ENCODE measurements at places on chromosomes 2 and 18.

DNA sequence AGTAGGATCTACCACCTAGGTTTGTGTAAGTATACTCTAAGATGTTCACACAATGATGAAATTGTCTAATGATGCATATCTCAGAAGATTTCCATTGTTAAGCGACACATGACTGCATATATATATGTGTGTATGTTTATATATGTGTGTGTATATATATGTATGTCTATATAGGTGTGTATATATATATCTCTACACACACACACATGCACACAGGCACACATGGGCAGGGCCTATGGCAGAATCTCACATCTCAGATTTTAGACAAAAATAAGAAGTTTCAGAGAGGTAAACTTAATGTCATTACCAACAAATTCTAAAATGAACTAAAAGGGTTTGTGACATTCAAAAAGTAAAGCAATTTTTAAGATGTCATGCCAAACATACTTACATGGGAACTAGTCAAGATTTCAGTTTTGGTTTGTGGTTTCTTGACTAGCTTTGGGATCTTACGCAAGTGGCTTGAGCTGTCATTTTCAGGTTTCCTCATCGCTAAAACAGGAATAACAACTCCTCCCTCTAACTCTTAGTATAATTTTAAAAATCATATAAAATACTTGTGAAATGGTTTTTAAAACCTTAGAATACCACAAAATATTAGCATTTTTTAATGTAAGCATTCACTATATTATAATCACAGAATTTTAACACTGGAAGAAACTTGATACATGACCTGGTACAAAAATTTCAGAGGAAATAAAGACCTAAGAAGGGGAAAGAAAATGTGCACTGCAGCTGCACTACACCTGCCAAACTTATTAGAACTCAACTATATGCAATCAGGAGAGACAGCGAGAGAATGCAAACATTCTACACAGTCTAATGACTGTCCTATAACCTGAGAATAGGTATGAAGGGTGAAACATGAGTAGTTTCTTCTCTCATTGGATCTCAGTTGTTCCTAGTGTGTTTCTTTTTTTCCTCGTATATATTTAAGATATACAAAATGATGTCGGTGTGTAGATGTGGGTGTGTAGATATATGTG lies 75.7 kb downstream of the TTC21B start:
- peak; percentile 95 for DNase-seq

DNA sequence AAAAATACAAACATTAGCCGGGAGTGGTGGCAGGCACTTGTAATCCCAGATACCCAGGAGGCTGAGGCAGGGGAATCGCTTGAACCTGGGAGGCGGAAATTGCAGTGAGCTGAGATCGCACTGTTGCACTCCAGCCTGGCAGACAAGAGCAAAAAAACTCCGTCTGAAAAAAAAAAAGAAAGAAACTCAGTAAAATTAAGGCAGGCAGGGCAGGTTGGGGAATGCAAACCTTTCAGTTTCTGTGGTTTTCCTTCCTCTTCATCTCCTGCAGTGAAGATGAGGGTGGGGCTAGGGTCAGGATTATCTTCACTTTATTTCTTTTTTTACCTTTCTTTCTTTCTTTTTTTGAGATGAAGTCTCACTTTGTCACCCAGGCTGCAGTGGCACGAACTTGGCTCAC lies 43.2 kb upstream of the PSME4 start:
- no peak for DNase-seq

- DNase-seq, result no peak
Observed at GRCh38 chr2:27838502-27838901, 51.7 kb downstream of the RBKS start.

GRCh38 chr2:40189881-40190280 lies 262.0 kb downstream of the SLC8A1 start:
- DNase-seq, result no peak

DNA sequence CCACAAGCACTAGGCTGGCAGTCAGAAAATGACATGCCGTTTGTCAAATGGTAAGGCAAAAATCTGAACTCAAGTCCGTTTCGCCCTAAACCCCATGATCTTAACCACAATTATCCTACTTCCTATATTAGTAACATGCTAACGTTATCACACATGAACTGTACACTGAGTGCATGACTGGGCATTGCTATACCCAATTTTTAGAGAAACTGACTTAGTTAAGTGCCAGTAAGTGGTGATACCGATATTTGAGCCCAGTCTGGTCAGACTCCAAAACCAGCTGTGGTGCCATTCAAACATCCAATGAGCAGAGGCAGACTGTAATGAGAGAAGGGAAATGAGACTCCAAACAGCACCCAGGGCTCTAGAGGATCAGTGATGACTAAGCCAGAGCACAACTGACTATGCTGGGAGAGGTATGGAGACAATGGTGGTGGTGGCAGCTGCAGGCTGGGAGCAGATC lies 311.7 kb upstream of the PKDCC start:
- DNase-seq, result peak; percentile 76

DNA sequence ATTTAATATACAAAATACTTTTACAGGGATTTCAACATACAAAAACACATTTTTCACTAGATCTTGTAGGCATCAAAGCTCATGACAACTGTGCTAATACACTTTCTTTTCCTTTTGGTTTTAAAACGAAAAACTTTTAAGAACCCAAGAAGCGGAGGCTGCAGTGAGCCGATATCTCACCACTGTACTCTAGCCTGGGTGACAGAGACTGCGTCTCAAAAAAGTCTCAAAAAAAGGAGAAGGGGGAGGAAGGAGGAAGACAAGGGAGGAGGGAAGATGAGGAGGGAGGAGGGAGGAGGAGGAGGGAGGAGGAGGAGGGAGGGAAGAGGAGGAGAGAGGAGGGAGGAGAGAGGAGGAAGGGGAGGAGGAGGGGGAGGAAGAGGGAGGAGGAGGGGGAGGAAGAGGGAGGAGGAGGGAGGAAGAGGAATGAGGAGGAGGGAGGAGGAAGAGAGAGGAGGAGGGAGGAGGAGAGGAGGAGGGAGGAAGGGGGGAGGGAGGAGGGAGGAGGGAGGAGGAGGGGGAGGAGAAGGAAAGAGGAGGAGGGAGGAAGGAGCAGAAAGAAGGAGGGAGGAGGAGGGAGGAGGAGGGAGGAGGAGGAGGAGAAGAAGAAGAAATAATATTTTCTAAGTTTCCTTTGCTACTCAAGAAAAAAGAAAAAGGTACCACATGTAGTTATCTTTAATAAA lies 13.8 kb downstream of the ROCK2 start:
- DNase-seq, result peak; percentile 40

GRCh38 chr2:40257340-40258134 lies 194.4 kb downstream of the SLC8A1 start:
- no peak for DNase-seq

GRCh38 chr2:9333591-9334171 lies 89.6 kb downstream of the ITGB1BP1 start:
- DNase-seq, result peak; percentile 81
